HFFc6 (cell line): ENCODE measurements at places on chromosomes 4 and X. TPM values are rescaled to one million over a fixed set of nuclear protein-coding genes. Genes with fewer than 3 reads are reported as not detected.
A peak's percentile ranks its signal among the peaks of the same experiment; 100 is the strongest.

- H3K27me3 ChIP-seq = no peaks in the 10 kb centered on the region
- no peak overlapping the region for H3K27ac ChIP-seq
- H3K4me3 ChIP-seq = no peak overlapping the region
- DNase-seq = no peak
Measured at GRCh38 chrX:79147477-79147876, 3.0 kb downstream of the GPR174 start.

GRCh38 chr4:48064349-48064748 is 47.8 kb downstream of the NIPAL1 start:
- H3K27me3 ChIP-seq = peaks cover 14% of the 10 kb centered on the region
- H3K36me3 ChIP-seq = no peaks in the 10 kb centered on the region
- H3K4me3 ChIP-seq = no peak overlapping the region
- no peaks in the 10 kb centered on the region for H3K4me1 ChIP-seq
- no peak overlapping the region for H3K27ac ChIP-seq
- DNase-seq = no peak

GRCh38 chr4:6175426-6175825 is 24.9 kb downstream of the JAKMIP1 start:
- H3K27me3 ChIP-seq = peaks cover 3% of the 10 kb centered on the region
- DNase-seq = no peak
- H3K4me3 ChIP-seq = no peak overlapping the region
- peaks cover 14% of the 10 kb centered on the region; the same call in 1 of the 2 replicates for H3K36me3 ChIP-seq
- H3K27ac ChIP-seq = no peak overlapping the region

DNA sequence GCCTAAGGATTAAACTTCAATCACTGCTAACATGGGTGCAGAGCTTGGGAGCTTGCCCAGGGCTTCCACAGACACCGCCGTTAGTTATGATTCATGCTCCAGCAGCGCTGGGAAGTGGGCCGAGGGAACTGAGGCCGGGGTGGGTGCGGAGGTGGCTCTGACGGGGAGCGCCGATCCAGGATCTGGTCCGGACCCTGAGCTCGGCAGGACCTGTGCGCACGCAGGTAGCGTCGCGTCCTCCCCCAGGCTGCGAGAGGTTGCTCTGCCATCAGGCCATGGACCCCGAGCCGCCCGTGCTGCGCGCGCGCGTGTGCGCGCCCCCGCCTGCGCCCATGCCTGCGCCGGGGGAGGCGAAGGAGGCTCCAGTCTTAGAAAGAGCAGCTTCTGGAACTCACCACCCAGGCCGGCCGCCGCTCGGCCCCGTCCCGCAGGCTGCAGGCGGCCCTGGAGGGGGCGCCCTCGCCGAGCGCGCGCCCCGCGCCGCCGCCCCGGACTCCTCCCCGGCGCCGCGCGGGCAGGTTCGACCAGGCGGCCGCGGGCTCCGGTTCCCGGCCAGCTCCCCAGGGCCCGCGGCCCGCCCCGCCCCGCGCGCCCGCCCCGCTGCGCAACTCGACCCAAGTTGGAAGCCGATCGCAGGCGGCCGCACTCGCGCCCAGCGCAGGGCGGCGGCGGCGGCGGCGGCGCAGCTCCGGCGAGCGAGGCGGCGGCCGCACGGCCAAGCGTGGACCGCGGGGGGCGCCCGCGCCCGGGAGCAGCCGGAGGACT is 732 bp upstream of the ADRA2C start:
- peak overlapping the region; percentile 47; the same call in 1 of the 2 replicates for H3K4me3 ChIP-seq
- peaks cover 21% of the 10 kb centered on the region for H3K27me3 ChIP-seq
- DNase-seq = peak; percentile 43
- peaks cover 4% of the 10 kb centered on the region; the same call in 1 of the 2 replicates for H3K36me3 ChIP-seq
- H3K27ac ChIP-seq = no peak overlapping the region

- H3K4me1 ChIP-seq = no peaks in the 10 kb centered on the region
- peak; percentile 0 for DNase-seq
- no peaks in the 10 kb centered on the region for H3K36me3 ChIP-seq
- peak overlapping the region; percentile 88 for H3K4me3 ChIP-seq
- H3K27ac ChIP-seq = peak overlapping the region; percentile 70; the same call in 1 of the 2 replicates
Measured at GRCh38 chrX:65035446-65035770, 59.2 kb upstream of the ZC4H2 start.

DNA sequence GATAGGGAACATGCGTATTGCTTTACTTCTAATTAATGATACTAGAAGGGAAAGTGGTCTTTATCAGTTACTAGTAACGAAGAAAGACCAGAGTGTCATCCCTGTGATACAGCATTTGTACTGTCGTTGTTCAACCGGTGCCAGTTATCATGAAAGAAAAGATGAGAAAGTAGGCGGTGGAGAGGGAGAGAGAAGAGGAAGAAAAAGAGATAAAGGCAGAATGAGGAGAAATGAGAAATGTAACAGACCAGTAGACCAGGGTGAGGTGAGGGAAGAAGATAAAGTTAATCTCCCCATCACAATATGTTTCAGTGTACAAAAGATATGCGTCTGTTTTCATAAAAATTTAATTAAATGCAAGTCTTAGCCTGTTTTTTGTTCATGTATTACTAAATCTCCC is 135.2 kb upstream of the HPGD start:
- H3K27ac ChIP-seq = no peak overlapping the region
- no peak for DNase-seq
- H3K36me3 ChIP-seq = no peaks in the 10 kb centered on the region
- no peaks in the 10 kb centered on the region for H3K4me1 ChIP-seq
- no peaks in the 10 kb centered on the region for H3K27me3 ChIP-seq

- H3K36me3 ChIP-seq = no peaks in the 10 kb centered on the region
- peaks cover 60% of the 10 kb centered on the region for H3K4me1 ChIP-seq
- no peak for DNase-seq
- peaks cover 3% of the 10 kb centered on the region for H3K27me3 ChIP-seq
- H3K4me3 ChIP-seq = no peak overlapping the region
Measured at GRCh38 chr4:185213877-185214276, 4.5 kb downstream of the SNX25 start.

- H3K4me1 ChIP-seq = peaks cover 95% of the 10 kb centered on the region
- no peak overlapping the region for H3K4me3 ChIP-seq
- peaks cover 72% of the 10 kb centered on the region for H3K36me3 ChIP-seq
- no peak for DNase-seq
- H3K27me3 ChIP-seq = peaks cover 18% of the 10 kb centered on the region
Measured at GRCh38 chr4:122857160-122857559, 30.5 kb downstream of the FGF2 start.

GRCh38 chr4:184310881-184311709 is 93.4 kb upstream of the ENPP6 start:
- no peaks in the 10 kb centered on the region for H3K4me1 ChIP-seq
- no peak for DNase-seq
- no peaks in the 10 kb centered on the region for H3K36me3 ChIP-seq
- no peak overlapping the region for H3K27ac ChIP-seq

DNA sequence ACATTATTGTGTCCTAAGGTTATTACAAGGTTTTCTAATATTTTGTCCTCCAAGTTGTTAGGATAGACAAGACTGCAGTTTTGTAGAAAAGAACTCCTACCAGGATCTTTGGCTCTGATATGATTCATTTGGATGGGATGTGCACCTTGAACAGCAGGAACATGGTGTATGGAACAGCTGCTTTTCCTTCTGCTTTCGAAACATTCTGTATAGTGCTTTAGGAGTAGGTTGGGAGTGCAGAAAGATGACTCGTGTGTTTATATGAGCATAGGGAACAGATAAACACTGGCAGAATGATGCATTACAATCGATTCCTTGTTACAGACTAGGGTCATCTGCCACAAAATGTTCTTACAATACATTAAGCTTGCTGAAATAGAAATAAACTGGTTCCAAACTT is 790.1 kb downstream of the DMD start:
- no peaks in the 10 kb centered on the region for H3K36me3 ChIP-seq
- H3K27ac ChIP-seq = no peak overlapping the region
- no peak for DNase-seq
- H3K4me3 ChIP-seq = no peak overlapping the region
- H3K4me1 ChIP-seq = no peaks in the 10 kb centered on the region

- peak; percentile 42 for DNase-seq
- peaks cover 17% of the 10 kb centered on the region for H3K4me1 ChIP-seq
- no peak overlapping the region for H3K27ac ChIP-seq
- H3K36me3 ChIP-seq = no peaks in the 10 kb centered on the region
Measured at GRCh38 chr4:107736924-107737448, 17.0 kb upstream of the PAPSS1 start.

The PRDM8 gene
- 19.3 to 25.4 TPM (median 23.6 TPM) in 3 replicates for total RNA-seq

The CUL4B gene
- total RNA-seq = 116 and 153 TPM in 2 replicates

The PSMD10 gene
- total RNA-seq = 69.4 to 79.9 TPM (median 73.8 TPM) in 3 replicates
